Activated CD8-positive, alpha-beta T cell treated with anti-CD3 and anti-CD28 coated beads, Interleukin-2, amount 10 ng/mL, durations not matched to agents 7 days and 5 days (primary cell): ENCODE measurements at places on chromosomes 6 and 20. TPM values are rescaled to one million over a fixed set of nuclear protein-coding genes. Genes with fewer than 3 reads are reported as not detected.

DNA sequence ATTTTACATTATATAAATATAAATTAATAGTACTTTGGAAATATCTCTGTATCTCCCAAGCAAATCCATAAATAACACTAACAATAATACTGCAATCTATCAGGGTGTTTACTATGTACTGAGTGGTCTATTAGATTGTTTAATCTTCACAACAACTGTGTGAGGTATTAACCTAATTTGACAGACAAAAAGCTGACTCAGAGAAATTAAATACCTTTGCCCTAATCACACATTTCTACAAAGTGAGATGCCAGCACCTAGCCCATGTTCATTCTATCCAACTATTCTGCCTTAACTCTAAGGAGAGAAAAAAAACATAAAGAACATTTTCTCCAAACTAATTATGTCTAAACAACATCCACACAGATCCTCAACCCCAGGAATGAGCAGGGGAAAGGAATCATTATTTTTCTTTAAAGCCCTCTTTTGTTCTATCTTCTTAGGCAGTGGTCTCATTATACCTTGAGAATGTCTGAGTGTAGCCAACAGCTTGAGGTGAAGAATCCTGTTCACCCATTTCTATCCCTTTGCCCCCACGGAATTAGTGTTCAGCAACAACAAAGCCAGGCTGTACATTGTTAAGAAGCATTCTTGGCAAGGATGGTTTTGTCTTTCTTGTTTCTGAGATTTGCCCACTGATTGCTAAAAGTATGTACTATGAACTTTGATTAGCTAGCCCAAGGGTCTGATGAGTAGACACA, 42.7 kb downstream of the PRL start:
- no peak for DNase-seq

DNA sequence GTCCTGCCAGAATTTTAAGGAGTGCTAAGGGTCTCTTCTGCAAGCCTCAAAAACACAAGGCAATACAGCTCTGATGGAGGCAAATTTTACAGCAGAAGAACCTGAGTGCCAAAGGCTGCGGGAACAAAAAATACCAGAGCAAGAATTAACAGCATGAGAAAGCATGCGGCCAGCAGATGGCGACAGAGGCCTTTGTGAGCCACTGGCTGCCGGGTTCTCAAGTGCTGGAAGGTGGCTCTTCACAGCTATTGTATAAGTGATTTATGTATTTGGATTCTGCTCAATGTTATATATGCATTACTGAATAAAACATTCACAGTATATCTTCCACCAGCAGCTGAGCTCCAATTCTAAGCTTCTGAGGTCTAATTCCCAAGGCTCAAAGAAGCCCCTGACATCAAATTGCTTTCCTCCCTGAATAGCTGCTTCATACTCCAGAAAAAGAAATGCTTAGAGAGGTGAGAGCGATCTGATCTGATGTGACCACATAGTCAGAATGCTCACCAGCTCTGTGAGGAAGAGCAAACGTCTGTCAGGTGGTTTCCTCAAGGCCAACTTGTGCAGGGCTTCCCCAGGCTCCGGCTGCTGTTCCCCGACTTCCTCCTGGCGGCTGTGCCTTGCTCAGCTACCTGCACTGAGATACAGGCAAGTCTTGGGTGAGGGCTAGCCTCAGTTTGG, 58.6 kb downstream of the PPP1R3G start:
- peak; percentile 89 for DNase-seq

- no peak for DNase-seq
Observed at GRCh38 chr20:23492292-23492691, 1.4 kb downstream of the CST8 start.

DNA sequence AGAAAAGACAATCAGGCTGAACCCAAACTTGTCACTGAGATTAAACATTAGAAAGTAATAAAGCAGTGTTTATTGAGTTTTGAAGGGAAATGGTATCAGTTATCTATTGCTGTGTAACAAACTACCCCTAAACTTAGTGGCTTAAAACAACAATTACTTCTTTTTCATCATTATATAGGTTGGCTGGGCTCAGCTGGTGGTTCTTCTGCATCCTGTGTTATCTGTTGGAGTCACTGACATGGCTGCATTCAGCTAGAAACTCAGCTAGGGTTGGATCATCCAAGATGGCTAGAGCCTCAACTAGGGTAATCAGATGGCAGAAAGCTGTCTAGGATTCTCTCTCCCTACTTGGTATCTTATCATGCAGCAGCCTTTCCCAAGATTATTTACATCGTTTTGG, 12.5 kb upstream of the RIN2 start:
- DNase-seq: no peak

DNA sequence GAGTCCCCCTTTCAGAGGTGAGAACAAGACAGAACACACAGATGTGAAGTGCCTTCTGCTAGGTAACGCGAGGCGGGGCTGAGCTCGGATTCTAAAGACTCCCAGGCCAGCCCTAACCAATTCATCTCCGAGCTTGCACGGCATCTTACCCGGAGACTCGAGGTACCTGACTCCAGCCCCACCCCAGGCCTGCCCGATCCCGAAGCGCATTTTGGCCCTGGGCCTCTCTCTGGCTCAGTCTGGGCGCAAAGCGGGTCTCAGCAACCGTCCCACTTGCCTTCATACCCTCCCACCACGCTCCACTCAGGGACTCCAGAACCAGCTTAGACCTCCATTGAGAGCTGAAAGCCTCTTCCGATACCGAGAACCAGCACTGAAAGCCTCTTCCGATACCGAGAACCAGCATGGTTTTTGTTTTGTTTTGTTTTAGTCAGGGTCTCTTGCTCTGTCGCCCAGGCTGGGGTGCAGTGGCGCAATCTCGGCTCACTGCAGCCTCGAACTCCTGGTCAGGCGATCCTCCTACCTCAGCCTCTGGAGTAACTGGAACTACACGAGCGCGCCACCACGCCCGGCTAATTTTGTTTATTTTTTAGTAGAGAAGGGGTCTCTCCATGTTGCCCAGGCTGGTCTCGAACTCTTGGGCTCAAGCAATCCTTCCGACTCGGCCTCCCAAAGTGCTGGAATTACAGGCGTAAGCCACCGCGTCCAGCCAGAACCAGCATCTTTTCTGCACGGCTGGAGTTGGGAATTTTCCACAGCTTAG, 557 bp upstream of the DYNLRB1 start:
- DNase-seq: peak; percentile 86

DNA sequence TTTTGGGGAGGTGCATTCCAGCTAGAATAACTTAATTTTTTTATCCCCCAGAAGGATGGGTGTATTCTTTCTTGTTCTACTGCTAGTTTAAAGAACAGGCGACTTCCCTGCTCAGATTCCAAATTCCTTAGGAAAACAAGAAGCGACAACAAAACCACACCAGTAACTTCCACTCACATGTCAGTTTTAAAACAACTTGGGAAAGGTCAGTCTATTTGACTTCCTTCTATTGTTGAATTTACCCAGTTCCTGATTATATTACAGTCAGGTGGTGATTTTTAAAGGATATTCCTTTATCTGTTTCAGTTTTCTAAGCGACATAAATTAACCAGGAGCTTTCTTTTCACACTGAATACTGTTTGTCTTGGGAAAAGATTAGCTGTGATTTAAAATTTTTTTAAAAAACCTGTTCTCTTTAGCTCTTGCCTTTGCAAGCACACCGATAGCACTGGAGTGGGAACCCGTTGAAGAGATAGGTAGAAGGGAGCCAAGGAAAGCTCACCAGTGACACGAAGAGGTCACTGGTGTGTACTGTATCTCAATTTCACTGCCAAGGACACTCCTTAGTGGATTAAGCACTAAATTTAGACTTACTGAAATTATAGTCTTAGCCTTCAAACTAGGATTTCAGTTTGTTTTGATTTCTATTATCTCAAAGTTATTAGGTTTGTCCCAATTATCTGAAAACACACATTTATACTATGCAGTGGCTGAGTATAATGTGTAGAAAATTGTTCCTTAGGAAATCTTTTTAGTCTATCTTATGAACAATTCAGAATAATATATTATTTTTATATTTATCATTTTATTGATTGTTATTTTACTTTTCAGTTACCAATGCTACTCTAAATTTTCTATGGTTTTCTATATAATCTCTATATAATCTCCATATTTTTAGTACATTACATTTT, 22.3 kb downstream of the MARCKS start:
- DNase-seq: no peak

- no peak for DNase-seq
Observed at GRCh38 chr6:132400555-132400882, 756 bp downstream of the MOXD1 start.

GRCh38 chr6:132907914-132908313, 93.5 kb downstream of the RPS12 start:
- DNase-seq: no peak

DNA sequence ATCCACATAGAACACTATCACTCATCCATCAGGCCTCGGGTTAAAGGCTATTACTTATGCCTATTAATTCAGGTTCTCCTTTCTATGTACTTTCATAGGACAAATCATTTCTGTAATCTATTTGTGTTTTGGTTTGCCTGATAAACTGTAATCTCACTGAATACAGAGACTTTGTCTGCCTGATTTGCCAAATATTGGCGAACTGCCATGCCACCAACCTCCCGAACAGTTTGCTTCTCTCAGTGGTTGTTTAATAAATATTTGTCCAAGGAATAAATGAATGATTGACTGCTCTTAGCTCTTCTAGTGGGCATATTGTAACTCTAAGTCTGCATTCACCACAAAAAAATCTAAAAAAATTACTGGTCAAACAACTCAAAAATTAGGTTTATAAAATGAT, 170.1 kb upstream of the ZFP64 start:
- no peak for DNase-seq

The LST1 gene
- total RNA-seq: 139 TPM

The HLA-DPB1 gene
- total RNA-seq: 22.8 TPM
